Hippocampal formation (tissue), 2 donors: ENCODE measurements at places on chromosomes 1 and 21.

GRCh38 chr21:35071347-35071746 is 22.2 kb upstream of the RUNX1 start:
- no peak for DNase-seq

- DNase-seq: no peak
These were observed 23.0 kb upstream of the RBBP5 start for GRCh38 chr1:205144751-205145150.

DNA sequence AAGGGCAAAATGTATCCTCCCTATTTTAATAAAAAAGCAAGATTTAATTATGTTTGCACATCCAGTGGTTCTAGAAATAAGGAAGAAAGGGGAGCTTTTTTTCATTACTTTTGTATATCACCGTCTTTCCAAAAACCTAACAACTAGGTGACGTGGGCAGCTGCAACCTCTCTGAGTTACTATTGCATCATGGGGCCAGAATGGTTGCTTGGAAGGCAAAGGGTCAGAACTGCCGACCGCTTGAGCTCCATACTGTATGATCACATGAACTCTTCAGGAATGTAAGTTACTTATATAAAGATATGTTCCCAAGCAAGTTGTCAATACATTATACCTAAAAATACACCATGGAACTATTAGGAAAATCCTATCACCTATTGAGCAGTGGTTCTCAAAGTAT is 85.6 kb upstream of the HIVEP3 start:
- no peak for DNase-seq

- peak; percentile 3 for DNase-seq
These were observed 56.2 kb downstream of the FCRL5 start for GRCh38 chr1:157496121-157496526.

- no peak for DNase-seq
These were observed 645.1 kb downstream of the ADGRL2 start for GRCh38 chr1:82445827-82446226.

DNA sequence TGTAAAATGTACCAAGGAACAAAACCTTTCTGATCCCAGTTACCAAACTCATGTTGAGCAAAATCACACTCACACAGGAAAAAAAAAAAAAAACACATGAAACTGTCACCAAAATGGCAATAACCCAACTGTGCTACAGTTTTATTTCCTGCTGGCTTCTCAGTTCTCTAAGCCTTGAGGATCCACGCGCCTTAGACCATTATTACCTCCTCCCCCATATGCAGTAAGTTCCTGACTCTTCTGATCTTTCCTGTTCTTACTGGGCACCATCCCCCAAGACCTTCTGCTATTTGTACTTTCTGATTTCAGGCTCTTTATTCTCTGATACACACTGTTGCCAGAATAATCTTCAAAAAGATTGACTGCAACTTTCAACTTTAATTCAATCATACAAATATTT is 79.6 kb downstream of the SLC45A1 start:
- DNase-seq: no peak

GRCh38 chr1:23083714-23084480 is 64.6 kb downstream of the KDM1A start:
- DNase-seq: no peak

DNA sequence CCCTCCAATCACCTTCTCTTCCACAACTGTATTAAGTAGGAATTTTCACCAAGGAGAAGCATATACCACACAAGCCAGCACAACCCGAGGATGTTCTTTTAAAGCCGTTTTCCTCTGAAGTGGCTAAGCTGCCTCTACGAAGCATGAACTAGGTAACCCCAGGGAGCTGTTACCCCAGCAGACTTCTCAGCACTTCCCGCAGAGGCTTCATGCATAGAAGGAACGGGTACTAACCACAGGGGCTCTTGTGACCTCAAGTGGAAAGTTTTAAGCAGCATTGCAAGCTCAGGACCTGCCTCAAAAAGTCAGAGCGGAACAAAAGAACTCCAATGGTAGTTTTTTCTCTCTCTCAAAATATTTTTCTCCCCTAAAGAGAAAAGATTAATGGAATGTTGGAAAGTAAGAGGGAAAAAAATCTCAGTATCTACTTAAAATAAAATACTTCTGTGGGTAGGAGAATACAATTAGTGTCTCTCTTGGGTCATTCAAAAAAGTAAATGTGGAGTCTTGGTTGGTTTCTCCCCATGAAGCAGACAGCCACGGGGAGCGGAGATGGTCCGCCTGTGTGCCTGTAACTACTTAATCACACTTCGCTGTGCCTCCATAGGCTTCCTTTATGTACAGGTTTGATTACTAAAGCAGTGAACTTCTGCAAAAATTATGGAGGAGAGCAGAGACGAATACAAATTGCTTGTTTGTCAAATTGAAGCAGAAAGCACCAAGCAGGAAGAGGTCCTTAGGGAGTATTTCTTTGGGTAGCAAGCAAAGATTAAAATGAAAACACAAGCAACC is 40.9 kb downstream of the STX6 start:
- DNase-seq: no peak

GRCh38 chr21:38787461-38788274 is 18.1 kb upstream of the ETS2 start:
- no peak for DNase-seq

DNA sequence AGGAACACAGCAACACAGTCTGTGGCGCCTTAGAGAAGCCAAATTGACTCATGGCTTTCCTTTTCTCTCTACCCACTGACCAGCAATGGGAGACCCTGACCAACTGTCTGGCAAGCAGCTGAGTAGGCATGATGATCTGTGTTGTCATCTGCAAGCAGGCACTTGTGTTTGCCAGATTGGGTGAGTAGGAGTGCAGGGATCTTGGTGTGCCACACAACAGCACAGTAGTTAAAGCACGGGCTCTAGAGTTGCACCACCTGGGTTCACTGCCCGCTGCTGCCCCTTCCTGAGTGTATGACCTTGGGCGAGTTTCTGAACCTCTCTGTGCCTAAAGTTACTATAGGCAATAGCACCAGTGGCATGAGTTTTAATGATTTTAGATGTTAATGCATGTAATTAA is 95.7 kb upstream of the CD53 start:
- no peak for DNase-seq

- DNase-seq: peak; percentile 97
These were observed at the start of gene PIP5K1A for GRCh38 chr1:151198254-151199127. Gene PIP5K1A (plus strand): TSS chr1:151198552. CDS start chr1:151198997, 445 bp downstream.

DNA sequence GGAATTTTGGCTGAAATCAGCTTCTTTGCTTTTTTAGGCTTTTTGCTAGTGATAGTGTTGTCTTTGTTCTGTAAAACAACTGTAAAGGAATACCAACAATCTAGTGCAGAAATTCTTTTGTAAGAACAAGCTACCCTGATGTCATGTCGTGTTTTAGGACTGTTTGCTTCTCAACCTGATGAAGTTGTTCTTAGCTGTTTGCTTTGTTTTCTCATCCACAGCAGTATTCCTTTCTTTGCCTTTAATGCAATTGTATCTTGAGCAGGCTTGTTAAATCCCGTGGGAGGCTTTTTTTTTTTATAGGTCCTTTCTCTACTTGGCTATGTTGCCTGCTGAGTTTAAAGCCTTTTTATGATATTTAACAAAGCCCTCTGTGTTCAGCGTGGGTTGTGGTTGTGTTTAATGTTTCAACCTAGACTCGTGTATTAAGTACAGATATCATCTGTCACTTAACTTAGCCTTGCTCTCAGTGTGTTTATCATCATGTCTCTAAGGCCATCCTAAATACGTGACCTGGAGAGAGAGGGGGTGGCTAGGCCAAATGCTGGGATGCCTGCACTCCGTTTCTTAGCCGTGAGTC is 31.6 kb downstream of the ADARB1 start:
- no peak for DNase-seq

- no peak for DNase-seq
These were observed 6.6 kb upstream of the SPRR1B start for GRCh38 chr1:153024413-153024812.

- DNase-seq: no peak
These were observed 94.8 kb downstream of the EBNA1BP2 start for GRCh38 chr1:43077273-43077672.

- DNase-seq: no peak
These were observed 27.8 kb upstream of the LRRC38 start for GRCh38 chr1:13541435-13542215.

- DNase-seq: no peak
These were observed 406 bp downstream of the KIAA0040 start for GRCh38 chr1:175192111-175192629.

DNA sequence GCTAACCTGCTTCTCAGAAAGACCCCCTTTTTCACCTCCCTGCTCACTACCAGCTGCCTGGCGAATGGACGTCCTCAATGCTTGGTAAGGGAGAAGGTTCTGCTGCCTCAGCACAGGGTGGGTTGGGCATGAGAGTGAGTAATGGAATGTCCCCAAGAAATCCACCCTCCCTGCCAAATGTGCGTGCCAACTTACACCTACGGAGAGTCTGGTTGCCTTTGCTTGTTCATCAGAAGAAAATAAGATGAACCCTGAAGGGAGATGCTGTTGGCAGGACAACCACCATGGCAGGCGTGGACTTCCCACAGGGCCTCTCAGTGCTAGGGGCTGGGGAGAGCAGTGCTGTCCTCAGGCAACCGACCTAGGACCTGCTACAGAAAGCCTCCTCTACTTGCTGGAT is 106.0 kb downstream of the XCL2 start:
- DNase-seq: no peak

- DNase-seq: no peak
These were observed 47.3 kb downstream of the SAMD13 start for GRCh38 chr1:84348759-84349158.

DNA sequence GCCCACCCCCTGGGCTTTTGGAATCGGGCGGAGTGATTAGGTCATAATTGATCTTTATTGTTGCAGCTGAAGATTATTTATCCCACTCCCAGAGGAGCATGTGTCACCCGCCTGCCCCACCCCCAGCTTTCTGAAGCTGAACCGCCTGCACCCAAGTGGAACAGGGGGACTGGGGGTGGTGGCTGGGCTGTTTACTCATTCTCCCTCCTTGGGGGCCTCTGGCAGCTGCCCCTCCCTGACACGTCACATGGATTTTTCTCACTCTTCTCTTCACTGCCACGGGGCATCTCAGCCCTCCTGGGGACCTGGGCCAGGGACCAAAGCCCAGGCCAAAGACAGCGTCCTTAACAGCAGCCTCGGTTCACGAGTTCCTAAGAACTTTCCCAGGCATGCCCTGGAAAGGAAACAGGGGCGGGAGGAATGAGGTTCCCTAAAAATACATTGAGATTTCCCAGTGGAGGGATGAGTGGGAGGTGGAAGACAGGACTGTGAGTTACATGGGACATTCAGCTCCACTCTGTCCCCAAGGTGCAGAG is 31.6 kb upstream of the SOX13 start:
- DNase-seq: no peak

- DNase-seq: no peak
These were observed 86.1 kb upstream of the VAV3 start for GRCh38 chr1:108050911-108051629.
